Mammary epithelial cell (primary cell): ENCODE measurements at places on chromosomes 2 and 18. TPM values are rescaled to one million over a fixed set of nuclear protein-coding genes. Genes with fewer than 3 reads are reported as not detected.
A peak's percentile ranks its signal among the peaks of the same experiment; 100 is the strongest.

- no peak for DNase-seq
Measured at GRCh38 chr18:3832025-3832638, 382.2 kb downstream of the TGIF1 start.

- no peak for DNase-seq
Measured at GRCh38 chr2:402206-402605, 114.3 kb upstream of the ALKAL2 start.

DNA sequence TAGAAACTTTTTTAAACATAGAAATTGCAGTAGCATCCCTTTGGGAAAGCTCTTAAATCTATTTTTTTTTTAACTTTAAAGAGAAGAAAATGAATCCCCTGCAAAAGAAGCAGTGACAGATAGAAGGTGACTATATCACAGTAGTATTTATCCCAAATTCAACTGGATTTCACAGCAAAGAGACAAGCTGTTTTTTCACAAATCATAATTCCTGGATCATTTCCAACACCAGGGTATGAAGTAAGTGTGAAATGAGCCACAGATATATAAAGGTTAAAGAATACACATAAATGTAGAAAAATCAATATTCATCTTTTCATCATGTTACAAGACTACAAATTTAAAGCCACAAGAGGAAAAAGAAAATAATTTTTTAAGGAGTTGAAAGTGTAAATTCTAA is 1404.9 kb upstream of the NXPH2 start:
- DNase-seq: no peak

GRCh38 chr18:29123706-29124530 is 947.0 kb upstream of the CDH2 start:
- DNase-seq: peak; percentile 5

DNA sequence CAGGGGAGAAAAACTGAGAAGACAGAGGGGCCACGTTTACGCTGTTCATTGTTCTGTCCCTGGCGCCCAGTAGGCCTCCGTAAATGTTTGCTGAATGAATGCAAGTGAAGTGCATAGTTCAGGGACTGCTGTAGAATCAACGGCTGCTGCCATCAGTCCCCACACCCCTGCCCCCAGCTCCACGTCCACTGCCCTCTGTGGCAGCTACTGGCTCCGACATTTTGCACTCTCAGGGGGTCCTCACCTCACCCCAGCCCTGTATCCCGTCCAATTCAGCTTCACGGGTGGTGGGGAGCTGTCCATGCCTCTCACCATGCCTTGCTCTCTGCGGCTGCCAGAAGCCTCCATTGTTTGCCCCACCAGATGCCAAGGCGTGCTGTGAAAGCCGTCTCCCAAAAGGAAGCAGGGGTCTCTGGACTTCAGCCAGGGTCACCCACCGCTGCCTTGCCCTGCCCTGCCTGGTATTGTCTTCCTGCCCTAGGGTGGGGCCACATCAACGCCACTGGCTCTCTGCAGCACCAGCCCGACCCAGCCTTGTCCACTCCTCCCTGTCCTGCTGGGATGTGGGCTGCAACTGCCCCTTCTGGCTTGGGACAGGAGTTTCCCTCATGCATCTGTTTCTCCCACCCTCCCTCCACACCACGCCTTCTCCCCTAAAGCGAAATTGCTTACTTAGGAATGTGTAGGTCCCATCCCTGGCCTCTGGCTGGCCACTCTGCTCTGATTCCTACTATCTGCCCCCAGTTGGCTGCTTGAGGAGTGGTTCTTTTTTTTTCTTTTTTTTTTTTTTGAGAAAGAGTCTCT is 86.0 kb downstream of the RHOB start:
- no peak for DNase-seq

DNA sequence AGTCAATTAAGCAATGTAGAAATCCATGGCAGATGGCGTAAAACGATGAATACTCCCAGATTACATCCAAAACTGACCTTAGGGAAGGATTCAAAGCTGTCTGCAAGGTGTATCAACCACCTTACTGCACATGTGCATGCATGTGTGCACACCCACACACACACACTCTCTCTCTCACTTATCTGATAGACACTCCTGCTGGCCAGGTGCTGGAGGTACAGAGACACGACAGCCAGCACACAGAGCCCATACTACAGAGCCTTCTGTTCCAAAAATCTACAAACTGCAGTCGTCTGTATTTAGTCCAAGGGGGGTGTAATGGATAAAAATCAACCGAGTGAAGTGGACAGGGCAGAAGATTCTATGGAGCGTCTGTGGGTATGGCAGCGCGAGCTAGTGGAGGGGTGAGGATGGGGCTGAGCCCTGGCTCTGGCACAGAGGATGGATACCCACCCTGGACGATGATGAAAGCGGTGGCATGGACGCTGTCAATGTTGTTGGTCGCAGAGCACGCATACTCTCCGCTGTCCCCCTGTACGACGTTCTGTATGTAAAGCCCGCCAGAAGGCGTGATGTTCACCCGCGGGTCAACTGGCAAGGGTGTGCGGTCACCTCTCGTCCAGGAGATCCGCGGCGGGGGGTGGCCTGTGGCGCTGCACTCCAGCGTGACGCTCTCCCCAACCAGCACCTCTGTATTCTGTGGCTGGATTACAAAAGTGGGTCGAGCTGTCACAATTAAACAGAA is 78.4 kb downstream of the PXDN start:
- no peak for DNase-seq

DNA sequence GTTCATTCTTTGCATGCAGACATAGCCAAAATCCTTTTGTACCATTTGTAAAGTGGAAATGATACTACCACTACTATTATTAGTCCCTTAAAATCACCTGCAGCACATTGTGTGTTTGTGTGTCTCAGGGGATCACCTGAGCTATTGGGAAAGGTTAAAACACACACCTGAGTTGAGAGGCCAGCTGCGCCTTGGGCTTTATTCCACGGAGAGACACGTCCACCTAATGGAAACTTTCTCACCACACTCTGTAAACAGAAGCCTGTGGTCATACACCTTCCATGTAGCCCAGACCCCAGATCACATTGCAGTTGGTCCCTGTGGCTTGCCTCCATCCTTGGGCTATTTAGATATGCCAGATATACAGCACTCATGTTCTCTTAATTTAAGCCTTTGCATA is 81.8 kb upstream of the SH3BP4 start:
- no peak for DNase-seq

DNA sequence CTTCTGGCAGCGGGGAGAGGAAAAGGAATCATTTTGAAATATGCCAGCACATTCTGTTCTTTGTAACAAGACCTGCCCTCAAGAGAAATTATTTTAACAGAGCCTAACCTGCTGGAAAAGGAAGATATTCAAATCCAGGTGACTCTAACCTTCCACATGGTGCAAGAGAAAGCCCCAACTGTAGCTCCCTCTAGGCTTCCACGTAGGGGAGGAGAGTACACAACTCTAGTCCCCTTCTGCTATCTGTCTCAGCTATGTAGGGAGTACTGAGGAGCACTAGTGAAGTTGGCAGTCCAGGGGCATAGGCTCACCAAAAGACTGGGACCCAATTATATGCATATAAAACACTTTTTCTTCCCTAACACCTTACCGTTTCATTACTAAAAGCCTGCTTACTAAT is 82.2 kb upstream of the SIX3 start:
- no peak for DNase-seq

- DNase-seq: no peak
Measured at GRCh38 chr2:71661782-71662181, 208.4 kb downstream of the DYSF start.

- no peak for DNase-seq
Measured at GRCh38 chr2:178193496-178193822, 853 bp upstream of the OSBPL6 start.

DNA sequence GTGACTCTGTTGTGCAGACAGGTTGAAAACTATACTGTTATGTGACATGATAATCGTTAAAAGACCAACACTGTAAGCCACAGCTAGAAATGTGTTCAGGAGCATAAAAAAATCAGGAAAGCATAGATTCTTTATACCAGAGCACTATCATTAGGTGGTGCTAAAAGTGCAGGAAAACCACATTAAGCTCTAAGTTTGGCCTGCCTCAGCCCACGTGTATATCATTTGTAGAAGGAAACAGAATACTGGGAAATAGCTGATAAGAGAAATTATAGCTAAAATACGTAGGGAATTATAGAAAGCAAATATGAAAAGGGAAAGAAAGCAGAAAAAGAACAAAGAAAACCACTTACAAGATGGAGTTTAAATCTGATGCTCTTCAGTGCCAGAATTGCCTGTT is 26.5 kb upstream of the C2orf74 start:
- peak; percentile 19 for DNase-seq

GRCh38 chr18:36203360-36203895 is 16.1 kb downstream of the MOCOS start:
- DNase-seq: no peak

- peak; percentile 46 for DNase-seq
Measured at GRCh38 chr2:106104332-106105062, 89.6 kb downstream of the UXS1 start.

- DNase-seq: peak; percentile 61
Measured at GRCh38 chr2:191635333-191636234, 42.4 kb upstream of the NABP1 start.

DNA sequence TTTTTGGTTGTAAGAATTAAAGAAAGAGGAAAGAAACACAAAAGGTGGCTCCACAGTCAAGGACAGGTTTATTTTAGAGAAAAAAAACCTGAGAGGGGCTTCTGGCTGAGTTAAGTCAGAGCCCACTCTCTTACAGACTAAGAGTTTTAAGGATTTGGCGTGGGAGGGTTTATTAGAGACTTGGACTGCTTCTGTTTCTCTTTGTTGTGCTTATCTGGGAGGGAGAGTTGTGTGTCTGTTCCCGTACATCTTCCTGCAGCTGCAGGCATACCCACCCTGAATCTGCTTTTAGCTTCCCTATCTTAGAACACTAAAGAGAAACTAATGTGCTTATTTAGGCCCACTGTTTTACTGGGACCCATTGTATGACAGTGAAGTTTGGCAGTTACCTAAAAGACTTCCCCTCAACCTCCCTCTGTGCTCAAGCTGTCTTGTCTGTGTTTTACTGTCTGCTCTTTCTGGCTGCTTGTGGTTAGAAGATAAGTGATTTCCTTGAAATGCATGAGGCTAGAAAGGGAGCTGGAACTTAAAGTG is 2.7 kb downstream of the RSAD2 start:
- DNase-seq: no peak

DNA sequence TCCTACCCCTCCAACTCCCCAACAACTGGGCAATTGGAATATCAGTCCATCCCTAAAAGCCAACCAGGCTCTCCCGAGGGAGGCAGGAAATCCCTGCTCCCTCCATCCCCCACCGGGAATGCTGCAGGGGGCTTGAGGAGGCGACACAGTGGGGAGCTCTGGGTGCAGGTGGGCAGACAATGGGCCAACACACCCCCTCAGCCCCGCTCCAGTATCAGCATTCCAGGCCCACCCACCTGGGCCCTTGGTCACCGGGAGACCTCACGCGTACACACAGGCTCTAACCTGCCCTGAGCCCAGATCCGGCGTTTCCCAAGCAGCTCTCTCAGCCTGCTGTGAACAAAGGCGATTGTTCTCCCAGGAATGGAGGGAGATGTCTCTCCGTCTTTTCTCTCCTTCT is 37.6 kb upstream of the FZD7 start:
- DNase-seq: peak; percentile 84

The SRD5A2 gene
- total RNA-seq: under 0.01 TPM

The DTNB gene
- total RNA-seq: 36.3 and 42.9 TPM in 2 replicates

The DYNAP gene
- total RNA-seq: not detected in 2 replicates

The ABCG8 gene
- total RNA-seq: not detected

The TSHZ1 gene
- 4.7 TPM for total RNA-seq

The BOLL gene
- not detected in 2 replicates for total RNA-seq
